ENCODE measurements at places on chromosomes 4 and X.

DNA sequence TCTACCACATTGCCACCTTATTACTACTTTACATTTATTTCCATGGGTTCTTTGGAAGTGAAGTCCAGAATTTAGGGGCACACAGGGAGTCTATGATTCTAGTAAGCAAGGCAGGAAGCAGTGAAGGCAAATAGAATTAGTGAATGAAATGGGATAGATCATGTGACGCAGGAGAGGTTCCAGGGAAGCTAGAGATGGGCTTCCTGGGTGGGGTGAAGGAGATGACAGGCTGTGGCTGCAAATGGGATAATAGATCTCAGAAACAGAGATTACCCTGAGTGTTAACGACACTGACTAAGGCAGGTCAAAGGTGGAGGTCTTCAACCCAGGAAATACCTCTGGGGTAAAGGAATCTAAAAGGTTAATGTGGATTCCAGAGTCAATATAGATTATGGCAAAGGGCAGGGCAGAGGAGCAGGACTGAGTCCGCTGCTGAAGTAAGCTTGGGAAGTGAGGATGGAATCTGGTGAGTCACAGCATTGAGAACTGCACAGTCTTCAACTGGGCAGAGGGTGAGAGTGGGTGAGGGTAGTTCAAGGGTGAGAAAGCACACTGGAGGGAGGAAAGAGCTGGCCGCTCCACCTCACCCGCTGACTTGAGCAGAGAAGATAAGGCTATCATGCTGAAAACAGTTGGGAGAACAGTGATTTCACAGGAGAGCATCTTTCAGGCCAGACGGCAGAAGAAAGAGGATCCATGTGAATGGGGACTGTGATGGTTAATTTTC is 70.8 kb downstream of the ANXA3 start:
- DNase-seq = no peak

GRCh38 chr4:185305979-185306442 is 89.7 kb downstream of the LRP2BP start:
- DNase-seq = peak; percentile 75

DNA sequence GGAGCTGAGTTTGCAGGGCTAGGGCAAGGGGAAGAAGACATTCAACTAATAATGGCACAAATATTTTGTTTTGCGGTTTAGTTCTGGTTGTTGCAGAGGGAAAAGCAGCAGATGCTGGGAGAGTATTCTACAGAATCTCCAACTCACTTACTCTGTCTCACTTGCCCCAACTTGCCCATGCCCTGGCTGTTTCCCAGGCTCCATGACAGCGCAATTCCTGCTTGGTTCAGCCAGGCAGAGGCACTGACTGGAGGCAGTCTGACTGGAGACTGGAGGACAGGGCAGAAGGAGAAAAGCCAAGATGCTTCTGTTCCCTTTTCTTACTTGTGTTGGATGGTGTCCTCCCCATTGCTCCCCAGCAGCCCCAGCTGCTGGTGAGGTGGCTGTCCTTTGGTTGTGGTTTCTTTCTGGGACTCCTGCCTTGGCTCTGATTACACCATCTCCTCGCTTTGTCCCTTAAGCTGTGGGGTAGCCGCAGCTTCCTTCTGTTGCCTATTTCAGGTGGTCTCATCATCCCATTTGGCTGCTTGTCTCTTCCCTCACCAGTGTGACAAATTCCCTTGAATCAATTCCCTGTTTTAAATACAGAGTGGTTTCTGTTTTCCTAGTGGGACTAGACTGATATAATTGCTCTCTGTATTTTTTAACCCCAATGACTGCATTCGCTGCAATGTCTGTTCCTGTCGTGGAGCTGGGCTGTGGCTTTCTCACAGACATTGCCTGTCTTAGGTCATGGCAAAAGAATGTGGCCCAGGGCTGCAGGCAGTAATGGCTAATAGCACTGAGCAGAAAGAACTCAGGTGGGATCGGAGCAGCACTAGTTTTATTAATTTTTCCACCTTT is 24.2 kb upstream of the RASL11B start:
- DNase-seq = no peak

DNA sequence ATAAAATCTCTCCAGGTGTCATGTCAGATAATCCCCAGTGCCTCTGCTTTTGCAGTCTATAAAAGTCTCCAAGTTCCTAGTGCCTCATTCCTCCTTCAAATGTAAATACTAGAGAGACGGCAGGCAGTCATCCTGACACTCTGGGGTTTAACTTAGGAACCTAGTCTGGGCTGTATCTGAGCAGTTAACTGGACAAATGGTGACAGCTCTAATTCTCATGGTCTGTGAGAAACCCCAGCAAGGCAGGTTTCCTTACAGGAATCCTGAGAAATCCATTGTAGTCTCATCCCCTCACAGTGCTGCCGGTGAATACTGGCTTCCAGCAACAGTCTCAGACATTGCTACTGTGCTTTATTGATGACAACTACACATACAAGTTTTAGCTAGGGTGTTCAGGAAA is 246.8 kb downstream of the SNCA start:
- DNase-seq = no peak

GRCh38 chr4:8061573-8061972 is 97.0 kb downstream of the ABLIM2 start:
- no peak for DNase-seq

- no peak for DNase-seq
These were observed 55.0 kb upstream of the RASGEF1B start for GRCh38 chr4:81526706-81527105.

GRCh38 chr4:17512973-17513665 is 1.2 kb upstream of the QDPR start:
- DNase-seq = no peak

DNA sequence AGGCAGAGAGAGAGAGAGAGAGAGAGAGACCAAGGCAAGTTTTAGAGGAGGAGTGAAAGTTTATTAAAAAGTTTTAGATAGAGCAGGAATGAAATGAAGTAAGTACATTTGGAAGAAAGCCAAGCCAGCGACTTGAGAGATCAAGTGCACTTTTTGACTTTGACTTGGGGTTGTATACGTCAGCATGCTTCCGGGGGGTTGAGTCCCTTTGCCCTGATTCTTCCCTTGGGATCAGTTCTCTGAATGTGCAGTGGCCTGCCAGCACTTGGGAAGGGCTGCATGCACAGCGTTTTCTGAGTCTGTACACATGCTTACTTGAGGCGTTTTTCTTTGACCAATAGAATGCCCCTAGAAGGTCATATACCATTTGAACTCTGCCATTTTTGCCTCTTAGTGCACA is 400.5 kb downstream of the PDGFC start:
- DNase-seq = no peak

DNA sequence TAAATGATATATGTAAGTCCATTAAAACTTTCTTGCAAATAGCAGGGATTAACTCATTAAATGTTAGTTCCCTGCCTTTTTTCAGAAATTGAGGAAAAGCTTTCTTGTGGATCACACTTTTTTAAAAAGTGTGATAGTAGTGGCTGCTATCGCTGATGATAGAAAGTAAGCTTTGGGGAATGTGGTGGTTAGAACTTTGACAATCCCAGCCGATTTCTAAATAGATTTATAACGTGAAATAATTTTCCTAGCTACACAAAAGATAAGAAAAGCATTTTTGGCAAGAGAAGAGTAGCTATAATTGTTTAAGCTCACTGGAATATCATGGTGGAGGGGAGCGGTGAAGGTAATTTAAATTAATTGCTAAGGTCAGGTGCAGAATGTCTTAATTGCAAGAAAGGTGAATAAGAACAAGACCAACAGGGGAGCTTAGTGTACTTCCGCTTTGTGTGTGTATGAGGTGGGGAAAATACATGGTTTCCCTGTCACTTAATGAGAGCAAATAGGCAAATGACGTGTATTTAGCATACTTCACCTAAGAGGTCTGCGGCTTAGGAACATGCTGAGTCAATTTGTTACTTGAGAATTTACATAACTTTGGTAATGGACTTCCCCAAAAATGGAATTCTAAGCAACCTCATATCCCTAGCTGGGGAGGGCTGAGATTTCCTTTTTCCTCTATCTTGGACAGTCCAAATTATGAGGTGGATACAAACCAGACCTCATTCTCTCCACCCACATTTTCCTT is 11.7 kb upstream of the IL21 start:
- DNase-seq = no peak

- DNase-seq = no peak
These were observed 119.8 kb upstream of the TEX13D start for GRCh38 chrX:124212622-124213021.

GRCh38 chr4:139060591-139060990 is 45.0 kb downstream of the NOCT start:
- no peak for DNase-seq

- DNase-seq = no peak
These were observed 166.7 kb upstream of the MAB21L2 start for GRCh38 chr4:150415213-150415612.

DNA sequence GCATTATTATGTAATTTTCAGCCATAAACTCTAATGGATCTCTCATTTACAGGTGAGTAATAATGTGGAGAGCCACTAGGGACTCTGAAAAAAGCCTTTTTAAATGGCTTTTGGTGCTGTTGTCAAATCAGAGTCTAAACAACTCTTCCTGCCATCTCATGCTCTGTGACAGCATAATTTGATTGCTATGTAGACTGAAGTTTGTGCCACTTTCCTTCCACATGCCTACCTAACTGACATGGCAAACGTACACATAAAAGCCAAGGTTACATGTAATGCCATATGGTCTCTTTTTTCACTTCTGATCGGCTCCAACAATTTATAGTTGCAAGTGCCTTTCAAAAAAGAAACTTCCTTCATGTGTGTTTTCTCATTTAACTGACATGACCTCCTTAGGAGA is 94.3 kb downstream of the SH2D1A start:
- no peak for DNase-seq

GRCh38 chr4:53943345-53944085 is 120.9 kb downstream of the CHIC2 start:
- no peak for DNase-seq

- no peak for DNase-seq
These were observed 368.8 kb downstream of the STPG2 start for GRCh38 chr4:97774347-97774989.

- peak; percentile 45 for DNase-seq
These were observed 168.7 kb upstream of the GALNTL6 start for GRCh38 chr4:171644430-171645057.
